ENCODE measurements at places on chromosomes 7 and 10.

GRCh38 chr10:51896849-51897248 lies 197.5 kb upstream of the CSTF2T start:
- peak; percentile 1 for DNase-seq

DNA sequence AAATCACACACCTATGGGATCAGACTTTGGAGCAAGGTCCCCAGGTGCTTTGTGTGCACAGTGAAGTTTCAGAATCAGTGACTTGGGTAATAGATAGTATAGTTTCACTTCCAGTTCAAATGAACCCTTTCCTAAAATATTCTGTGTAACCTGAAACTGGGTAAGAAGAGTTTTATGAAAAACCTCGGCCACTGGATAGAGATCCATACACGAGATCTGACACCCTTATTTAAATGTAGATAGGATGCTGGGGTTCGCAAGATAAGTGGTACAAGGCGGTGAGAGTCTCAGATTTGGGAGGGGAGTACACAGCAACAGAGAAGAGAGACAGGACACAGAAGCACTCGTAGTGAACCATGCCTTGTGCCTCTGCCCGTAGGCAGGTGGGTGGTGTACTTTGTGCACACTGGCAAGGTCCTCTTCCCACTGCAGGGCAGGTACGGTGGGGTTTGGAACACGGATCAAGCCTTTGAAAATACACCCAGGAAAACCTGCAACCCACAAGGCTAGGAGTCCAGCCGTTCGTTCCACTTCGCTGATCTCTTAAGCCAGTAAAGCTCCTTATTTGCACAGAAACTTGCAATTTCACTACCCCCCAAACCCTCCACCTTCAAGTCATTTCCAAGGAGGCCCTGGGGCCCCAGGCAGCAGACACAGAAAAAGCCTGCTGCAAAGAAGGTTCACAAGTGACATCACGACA lies 162.8 kb downstream of the USP6NL start:
- DNase-seq = no peak

- no peak for DNase-seq
Observed at GRCh38 chr7:92569137-92569536, 21.1 kb downstream of the FAM133B start.

- no peak for DNase-seq
Observed at GRCh38 chr7:3206771-3207191, 94.3 kb upstream of the SDK1 start.

DNA sequence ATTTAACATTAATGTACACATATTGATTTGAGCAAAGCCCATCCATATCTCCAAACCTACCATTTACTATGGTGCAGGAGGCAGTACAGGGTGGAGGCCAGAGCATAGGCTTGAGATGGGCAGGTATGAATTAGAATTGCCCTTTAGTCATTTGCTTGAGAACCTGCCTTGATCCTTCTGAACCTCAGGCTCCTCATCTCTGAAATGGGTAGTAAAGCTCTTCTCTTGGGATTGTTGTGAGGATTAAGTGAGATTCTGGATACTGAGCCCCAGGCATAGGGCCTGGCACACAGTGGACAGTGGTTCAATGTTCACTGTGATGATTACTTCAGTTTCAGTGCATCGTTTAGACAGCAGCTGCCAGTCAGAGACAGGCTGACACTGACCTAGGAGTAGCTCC lies 5.0 kb upstream of the ATXN7L1 start:
- DNase-seq = no peak

GRCh38 chr7:2764621-2765020 lies 76.6 kb downstream of the AMZ1 start:
- no peak for DNase-seq

DNA sequence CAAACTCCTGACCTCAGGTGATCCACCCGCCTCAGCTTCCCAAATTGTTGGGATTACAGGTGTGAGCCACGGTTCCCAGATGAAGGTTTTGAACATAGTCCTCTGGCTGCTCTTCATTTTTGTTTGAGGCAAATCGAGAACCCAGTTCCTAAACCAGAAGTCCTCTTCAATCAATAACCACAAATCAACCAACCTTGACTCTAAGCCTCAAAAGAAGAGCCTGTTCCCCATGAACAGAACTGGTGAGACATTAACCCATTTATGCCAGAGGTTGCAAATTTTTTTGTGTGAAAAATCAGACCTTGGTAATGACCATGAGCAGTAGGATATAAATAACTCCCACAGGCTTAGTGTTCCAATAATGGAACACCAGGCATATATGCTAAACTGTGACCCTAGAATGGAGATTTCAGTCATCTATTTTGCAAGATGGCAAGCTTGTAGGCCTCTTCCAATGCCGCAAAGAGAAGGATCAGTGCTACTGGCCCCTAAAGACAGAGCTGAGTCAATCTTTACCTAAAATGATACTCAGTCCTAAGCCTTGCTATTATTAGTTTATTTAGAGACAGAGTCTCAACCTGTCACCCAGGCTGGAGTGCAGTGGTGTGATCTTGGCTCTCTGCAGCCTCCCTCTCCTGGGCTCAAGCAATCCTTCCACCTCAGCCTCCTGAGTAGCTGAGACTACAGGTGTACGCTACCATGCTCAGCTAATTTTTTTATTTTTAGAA lies 15.9 kb downstream of the KPNA7 start:
- no peak for DNase-seq

DNA sequence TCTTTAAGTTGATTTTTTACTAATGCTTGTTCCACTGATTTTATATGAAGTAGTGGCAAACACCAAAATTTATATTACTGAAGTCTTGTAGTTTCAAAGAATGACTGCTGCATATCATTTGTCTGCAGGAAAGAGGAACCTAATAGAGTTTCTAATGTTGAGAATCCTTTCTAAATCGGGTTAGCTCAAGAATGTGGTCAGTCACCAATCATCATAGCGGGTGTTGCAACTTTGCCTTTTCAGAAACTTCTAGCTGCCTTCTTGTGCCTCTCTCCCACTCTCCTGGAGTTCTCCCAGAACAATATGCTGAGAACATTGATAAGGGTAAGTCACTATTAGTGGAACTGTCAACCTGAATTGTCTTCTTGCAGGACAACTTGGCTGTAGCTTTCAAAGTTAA lies 524.8 kb upstream of the SORCS1 start:
- no peak for DNase-seq

- no peak for DNase-seq
Observed at GRCh38 chr7:128453836-128454804, 1.6 kb upstream of the HILPDA start.

GRCh38 chr7:22841954-22842353 lies 19.3 kb upstream of the TOMM7 start:
- peak; percentile 20 for DNase-seq

GRCh38 chr10:103715430-103715829 lies 139.9 kb downstream of the SH3PXD2A start:
- peak; percentile 89 for DNase-seq

DNA sequence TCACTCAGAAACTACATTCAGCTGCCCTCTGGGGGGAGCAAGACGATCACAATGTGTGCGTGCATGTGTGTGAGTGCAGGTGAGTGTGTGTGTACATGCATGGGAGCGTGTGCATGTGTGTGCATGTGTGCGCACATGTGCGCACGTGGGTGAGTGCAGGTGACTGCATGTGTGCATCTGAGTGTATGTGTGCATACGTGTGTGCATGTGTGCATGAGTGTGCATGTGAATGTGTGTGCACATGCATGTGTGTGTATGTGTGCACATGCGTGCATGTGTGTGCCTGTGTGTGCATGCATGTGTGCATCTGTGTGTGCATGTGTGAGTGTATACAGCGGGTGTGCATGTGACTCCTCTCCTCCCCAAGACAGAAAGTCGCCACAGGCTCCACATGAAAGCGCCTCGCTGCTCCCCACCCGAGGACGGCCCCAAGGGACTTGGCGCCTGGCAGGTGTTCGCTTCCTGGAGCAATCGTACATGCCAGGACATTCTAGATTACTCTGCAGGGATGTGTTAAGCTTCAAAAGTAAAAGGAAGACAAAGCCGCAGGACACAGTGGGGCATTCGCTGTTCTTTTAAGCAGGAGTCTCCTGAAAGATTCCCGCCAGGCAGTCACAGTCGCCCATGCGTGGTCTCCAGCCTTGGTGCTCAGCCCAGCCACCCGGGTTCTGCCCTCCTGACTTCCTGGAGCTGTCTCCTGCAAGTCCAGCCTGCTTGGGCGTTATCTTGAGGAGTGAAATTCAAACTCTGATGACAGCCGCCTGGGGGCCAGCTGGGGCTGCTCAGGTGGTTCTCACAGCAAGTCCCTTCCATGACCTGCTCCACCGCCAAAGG lies 42.0 kb upstream of the ADGRA1 start:
- DNase-seq = no peak

DNA sequence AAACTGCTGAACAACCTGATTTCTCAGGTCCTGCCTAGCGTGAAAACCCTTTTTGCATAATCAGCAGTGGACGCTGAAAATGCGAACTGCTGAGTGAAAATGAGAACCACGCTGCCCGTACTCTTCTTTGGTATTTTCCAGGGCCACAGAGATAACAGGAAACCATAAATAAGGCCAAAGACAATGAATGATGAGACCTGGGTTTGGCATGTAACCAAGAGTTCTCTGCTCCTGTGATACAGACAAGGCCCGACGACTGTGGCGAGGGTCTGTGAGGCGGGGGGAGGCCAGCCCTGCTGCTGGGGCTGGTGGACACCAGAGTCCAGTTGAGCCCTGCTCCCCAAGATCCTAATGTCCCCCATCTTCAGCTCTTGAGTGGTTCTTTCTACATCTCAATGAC lies 236.0 kb downstream of the WDR11 start:
- DNase-seq = no peak

DNA sequence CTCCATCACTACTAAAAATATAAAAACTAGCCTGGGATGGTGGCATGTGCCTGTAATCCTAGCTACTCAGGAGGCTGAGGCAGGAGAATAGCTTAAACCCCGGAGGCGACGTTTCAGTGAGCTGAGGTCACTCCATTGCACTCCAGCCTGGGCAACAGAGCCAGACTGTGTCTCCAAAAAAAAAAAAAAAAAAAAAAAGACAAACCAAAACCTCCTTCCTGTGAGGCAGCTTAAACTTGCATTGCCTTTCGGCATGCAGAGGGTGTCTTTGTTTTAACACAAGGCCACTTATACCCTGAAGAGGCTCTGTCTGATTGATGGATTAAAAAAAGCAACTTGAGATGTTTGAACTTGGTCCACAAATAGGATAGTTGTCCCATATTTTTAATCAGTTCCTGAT lies 128.4 kb upstream of the RSU1 start:
- DNase-seq = peak; percentile 59

DNA sequence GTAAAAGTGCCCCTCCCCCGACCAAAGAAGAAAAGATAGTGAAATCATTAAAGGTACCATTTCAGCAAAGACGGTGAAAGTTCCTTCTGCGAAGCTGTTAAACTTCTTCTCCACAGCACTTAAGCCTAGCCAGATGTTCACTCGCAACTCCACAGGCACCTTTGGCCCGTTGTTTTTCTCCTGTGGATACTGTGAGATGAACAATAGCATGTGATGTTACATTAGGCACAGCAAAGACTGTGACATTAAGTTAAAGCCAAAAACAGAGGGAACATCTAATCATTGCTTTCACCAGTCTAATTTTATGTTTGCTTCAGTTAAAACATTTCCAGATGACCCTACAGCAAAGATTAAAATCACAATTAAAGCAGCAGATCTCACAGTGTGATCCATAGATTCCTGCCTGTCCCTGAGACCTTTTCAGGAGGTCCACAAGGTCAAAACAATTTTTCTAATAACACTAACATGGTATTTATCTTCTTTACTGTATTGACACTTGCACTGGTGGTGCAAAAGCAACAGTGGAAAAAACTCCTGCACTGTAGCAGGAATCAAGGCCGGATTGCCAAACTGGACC lies 112.5 kb downstream of the MYOF start:
- no peak for DNase-seq

DNA sequence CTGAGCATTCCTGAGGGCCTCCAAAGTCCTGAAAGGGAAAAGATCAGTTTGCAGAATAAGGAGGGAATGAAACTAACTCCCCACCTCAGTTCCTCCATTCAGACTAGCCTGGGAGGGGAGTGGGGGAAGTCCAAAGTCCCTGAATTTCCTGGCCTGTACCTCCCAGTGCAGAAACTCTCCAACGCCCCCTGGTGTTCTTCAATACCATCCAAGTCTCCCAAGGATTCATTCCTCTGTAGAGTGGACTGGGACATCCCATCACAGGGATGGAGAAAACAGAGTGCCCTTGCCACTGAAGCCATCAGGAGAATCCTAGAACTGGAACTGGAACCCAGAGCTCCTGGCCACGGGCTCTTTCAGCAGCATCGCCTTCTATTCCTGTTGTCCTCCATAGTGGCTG lies 1.6 kb upstream of the COL13A1 start:
- DNase-seq = peak; percentile 77

GRCh38 chr10:79097021-79097872 lies 28.5 kb downstream of the ZMIZ1 start:
- DNase-seq = peak; percentile 43
